RPMI7951 (cell line): ENCODE measurements at places on chromosomes 1 and 21. TPM values are rescaled to one million over a fixed set of nuclear protein-coding genes. Genes with fewer than 3 reads are reported as not detected.

IVL gene
- total RNA-seq: not detected in 2 replicates

SPOCD1 gene
- 9.6 and 12.4 TPM in 2 replicates for total RNA-seq

TMPRSS15 gene
- 2.0 and 3.6 TPM in 2 replicates for total RNA-seq

KRTAP11-1 gene
- not detected in 2 replicates for total RNA-seq

SPRR2A gene
- not detected in 2 replicates for total RNA-seq

NUP210L gene
- total RNA-seq: not detected in 2 replicates

RGS1 gene
- 53.3 and 62.4 TPM in 2 replicates for total RNA-seq

ERICH3 gene
- total RNA-seq: 0.68 and 0.72 TPM in 2 replicates

GRCh38 chr21:41674402-41674801 is 92.5 kb downstream of the RIPK4 start:
- DNase-seq: no peak

DNA sequence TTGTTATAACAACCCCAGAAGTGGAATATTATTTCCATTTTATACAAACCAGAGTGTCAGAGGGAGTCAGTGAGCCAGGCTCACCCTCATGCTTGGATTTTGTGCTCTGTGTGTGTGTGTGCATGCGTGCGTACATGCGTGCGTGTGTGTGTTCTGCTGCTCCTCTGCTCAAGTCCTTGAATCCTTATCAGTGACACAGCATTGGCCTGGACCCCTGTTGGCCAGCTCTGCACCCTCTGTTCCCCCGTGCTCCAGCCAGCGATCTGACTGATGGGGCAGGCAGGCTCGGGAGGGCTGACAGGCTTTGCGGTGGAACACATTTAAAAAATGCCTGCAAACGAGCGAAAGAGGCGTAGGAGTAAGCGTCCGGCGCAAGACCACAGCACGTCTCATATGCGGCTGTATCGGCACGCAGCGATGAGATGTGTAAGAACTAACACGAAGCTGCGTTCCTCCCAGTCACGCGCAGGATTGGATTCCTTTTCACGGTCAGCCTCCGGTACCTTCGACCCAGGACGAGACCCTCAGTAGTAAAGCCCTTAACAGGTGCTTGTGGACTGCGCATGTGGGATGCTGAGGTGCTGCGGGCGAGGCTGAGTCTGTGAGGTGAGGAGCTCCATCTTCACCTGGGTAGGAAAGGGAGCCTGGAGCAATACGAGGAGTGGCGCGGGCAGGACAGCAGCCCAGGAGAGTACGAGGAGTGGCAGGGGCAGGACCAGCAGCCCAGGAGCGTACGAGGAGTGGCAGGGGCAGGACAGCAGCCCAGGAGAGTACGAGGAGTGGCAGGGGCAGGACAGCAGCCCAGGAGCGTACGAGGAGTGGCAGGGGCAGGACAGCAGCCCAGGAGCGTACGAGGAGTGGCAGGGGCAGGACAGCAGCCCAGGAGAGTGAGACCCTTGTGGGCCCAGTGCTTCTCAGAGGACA is 130.9 kb downstream of the GALNT2 start:
- DNase-seq: no peak

DNA sequence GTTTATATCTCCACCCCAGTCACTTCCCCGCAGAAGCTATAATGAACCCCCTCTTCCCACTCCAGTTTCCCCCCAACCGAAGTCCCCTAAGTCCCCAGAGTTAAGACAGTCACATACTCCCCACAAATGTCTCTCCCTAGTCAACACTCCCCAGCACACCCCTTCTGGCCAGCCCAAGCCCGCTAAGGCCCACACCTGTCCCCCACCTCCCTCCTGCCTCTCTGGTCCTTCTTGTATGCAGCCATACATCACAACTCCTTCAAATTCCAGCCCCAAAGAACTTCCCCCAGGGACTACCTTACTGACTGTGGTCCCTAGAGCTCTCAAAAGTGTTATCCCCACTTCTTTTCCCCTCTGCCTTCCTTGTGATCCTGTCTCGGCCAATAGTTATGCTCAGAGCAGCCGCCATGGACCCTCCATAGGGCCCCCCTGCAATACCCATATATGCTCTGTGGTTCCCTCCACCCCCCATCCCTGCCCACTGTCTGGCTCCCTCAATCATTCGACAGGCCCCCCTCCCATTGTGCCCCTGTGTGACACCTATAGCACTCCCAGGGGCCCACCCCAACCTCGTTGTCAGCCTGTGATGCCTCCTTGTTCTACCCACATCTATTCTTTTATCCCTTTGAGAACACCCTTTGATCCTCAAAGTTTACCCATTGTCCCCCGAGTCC is 2.2 kb downstream of the NSUN4 start:
- DNase-seq: no peak

GRCh38 chr1:188615321-188615720 is 1786.6 kb downstream of the PLA2G4A start:
- DNase-seq: no peak

- DNase-seq: no peak
These were observed 14.4 kb upstream of the IGSF21 start for GRCh38 chr1:18093193-18093592.

GRCh38 chr1:24900985-24901781 is 28.9 kb downstream of the RUNX3 start:
- no peak for DNase-seq

- DNase-seq: no peak
These were observed 54.1 kb upstream of the MUTYH start for GRCh38 chr1:45394342-45394741.

- no peak for DNase-seq
These were observed 130.3 kb downstream of the CASZ1 start for GRCh38 chr1:10665930-10666850.

DNA sequence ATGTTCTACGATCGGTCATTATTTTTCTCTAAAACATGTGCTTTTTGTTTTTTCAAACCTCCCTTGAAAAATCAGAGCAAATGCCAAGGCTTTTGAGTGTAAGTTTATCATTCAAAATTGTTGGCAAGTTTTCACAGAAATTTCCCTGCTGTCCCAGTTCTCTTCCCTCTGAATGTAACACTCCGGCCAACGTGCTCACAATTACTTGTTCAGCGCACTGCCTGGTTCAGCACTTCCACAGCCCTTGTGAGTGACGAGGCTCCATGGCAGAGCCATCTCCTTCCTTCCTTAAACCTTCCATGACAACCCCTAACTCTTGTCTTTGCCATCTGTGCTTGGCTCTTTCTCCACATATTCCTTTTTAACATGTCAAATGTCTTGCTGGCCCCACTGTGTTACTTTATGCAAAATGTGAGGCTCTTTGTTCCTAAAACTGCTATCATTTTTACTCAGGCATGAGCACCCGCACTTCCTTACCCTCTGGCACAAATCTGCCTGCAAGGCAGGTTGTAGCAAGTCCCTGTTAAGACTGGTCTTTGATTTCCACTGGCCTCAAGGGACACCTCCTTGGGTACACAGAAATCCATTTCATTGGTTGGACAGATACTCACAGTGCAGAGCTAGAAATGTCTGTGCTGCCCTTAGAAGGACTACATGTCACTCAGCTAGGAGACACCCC is 142.8 kb downstream of the HUNK start:
- DNase-seq: no peak

DNA sequence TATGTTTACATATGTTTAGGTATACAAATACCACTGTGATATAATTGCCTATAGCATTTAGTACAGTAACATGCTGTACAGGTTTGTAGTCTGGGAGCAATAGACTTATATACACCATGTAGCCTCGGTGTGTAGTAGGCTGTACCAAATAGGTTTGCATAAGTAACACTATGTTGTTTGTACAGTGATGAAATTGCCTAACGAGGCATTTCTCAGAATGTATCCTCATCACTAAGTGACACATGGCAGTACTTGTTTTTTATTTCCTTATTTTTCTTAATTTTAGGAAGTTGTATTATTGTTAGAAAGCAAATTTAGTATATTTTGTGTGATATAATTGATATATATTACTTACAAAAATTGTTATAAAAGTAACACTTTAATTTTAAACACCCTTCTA is 840.9 kb downstream of the LTN1 start:
- no peak for DNase-seq

DNA sequence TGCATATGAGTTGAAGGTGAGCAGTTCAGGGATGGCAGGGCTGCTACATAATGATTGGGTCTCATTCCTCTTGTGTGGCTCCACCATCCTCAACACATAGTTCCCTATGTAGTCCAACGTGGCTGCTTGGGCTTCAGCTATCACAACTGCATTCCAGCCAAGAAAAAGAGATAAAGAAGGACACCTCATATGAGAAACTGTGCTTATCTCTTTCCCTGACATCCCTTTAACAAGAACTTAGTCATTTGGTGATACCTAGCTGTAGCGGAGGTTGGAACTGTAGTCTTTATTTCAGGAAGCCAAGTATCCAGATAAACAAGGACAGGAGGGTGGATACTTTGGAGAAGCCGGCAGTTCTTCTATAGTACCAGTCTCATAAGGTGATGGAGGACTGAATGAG is 42.7 kb upstream of the DNASE2B start:
- no peak for DNase-seq

- DNase-seq: peak; percentile 63
These were observed 14.3 kb upstream of the LSM10 start for GRCh38 chr1:36411674-36412648.

GRCh38 chr1:211920602-211921226 is 90.2 kb upstream of the LPGAT1 start:
- no peak for DNase-seq

DNA sequence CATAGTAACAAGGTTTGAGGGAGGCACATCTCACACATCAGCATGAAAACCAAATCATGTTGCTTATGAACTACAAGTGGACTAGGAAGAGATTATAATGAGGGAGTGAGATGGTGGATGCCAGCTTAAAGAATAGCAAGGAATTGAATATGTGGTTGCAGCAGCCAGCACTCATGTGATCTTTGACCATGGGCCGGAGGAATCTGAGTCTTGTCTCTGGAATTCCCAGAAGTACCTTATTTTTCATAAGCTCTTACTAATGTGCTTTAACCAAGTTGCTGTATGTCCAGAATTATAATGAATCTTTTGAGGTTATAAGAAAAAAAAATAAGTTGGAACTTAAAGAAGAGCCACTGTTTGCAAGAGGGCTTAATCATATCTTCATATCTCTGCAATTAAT is 97.0 kb downstream of the DISP1 start:
- no peak for DNase-seq
